ENCODE measurements at places on chromosomes 5 and 9.
A peak's percentile ranks its signal among the peaks of the same experiment; 100 is the strongest.

- no peak for DNase-seq
These were observed 175.1 kb upstream of the CDH10 start for GRCh38 chr5:24819841-24820240.

- DNase-seq, result no peak
These were observed 220.7 kb downstream of the DRD1 start for GRCh38 chr5:175223291-175223690.

GRCh38 chr5:143733665-143734455, 78.1 kb upstream of the HMHB1 start:
- DNase-seq, result no peak

DNA sequence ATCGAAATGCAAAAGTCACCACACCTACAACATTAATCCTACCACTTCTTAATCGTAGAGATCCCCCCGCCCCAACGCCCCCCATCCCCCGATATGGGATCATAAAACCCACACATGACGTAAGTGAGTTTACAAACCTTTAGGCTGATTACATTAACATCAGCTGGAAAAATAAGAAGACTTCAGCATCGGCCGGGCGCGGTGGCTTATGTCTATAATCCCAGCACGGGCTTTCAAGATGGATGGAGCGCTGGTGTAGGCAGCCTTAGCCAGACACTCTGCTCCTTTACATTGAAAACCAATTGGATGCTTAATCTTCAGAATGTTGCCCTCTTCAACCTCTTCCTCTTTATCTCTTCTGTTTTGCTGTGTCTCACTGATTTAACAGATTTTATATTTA, 1376.0 kb downstream of the MAT2B start:
- DNase-seq, result no peak

DNA sequence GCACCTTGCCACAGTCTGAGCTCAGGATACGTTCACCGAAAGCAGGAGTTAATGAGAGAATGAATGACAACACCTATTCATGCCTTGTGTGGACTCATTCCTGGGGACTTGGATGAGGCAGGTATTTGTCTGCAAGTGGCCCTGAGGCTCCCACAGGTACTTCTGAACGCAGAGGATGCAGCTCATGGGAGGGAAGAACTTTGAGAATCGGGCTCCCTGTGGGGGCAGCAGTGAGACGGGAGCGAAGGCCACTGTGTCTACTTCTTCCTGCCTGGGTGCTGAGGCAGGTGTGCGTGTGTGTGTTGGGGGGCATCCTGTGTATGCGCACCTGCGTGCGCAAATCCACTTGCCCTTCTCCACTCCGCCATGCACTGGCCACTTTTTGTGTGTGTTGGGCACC, 42.2 kb downstream of the PTPN3 start:
- DNase-seq, result no peak

GRCh38 chr9:134215699-134216448, 51.5 kb upstream of the RNU6ATAC start:
- no peak for DNase-seq

GRCh38 chr9:96317335-96317980, 15.5 kb upstream of the HSD17B3 start:
- DNase-seq, result peak; percentile 34

- no peak for DNase-seq
These were observed 70.2 kb upstream of the STXBP1 start for GRCh38 chr9:127541865-127542264.

DNA sequence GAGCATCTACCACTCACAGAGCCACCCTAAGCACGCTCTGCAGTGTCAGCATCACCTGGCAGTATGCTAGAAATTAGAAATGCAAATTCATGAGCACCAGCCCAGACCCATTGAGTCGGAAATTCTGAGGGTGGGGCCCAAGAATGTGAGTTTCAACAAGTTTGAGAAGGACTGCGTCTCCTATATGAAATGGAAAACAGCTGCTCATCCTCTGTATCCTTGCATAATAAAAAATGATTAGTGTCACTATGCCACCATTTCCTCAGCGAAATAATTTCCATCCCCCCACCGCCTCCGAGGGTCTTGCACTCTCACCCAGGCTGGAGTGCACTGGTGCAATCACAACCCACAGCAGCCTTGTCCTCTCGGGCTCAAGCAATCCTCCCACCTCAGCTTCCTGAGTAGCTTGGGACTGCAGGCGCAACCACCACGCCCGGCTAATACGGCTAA, 1.3 kb upstream of the IQGAP2 start:
- DNase-seq, result no peak

DNA sequence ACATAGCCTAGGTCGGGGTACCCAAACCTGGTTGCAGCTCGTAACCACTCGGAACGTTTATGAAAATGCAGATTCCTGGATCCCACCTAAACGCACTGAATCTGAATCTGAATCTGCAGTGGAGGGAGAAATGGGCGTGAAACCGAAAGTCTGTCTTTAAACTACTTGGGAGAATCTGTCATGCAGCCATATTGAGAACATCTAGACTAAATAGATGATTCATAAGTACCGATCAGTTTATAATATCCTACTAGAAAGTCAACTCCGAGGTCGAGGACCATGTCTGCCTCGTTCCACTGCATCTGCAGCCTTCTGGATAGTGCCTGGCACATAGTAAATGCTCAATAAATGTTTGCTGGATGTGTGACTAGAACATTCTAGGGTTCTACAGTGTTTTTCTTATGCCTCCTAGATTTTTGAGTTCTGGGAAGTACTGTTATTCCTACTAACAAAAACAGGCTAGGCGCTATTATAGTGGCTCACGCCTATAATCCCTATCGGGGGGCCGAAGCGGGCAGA, 632 bp downstream of the COQ4 start:
- DNase-seq, result no peak

DNA sequence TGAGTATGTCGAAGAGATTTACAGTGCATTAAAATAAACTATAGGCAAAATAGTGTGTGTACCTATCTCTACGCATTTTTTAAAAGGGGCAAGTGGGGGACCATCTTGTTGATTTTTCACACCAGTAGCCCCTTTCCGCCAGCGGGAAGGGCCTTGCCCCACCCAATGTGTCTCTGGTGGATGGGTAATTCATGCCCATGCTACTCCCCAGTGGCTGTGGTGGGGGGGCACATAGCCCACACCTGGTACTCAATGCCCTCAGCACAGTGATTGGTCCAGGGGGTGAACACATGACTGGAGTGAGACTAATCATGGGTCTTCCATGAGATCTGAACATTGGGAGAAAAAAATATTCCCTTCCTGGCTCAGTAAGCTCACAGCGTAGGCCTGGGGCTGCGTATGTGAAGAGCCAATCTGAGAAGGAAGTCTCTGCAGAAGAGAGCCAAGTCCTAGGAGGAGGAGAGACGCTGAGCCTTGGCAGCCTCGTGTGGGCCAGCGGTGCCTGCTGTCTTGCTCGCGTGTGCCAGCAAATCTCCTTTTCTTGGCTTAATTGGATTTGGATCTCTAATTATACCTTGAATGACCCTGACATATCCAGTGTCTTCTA, 103.4 kb downstream of the ADAMTS2 start:
- no peak for DNase-seq

DNA sequence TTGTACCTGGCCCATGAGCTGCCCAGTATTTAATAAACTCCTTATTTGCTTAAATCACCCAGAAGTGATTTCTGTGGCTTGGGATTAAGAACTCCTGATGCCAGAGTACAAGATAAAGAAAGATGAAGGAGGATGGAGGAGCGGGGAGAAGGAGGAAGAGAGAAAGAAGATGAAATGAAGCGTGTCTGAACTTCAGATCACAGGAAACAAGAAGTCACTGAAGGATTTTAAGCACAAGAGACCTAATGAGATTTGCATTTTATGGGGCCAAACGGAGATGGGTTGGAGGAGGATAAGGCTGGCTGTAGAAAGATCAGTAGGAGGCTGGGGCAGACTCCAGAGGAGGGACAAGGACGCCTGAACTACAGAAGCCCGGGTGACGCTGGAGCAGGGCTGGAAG, 3.1 kb downstream of the EIF4E1B start:
- DNase-seq, result no peak

DNA sequence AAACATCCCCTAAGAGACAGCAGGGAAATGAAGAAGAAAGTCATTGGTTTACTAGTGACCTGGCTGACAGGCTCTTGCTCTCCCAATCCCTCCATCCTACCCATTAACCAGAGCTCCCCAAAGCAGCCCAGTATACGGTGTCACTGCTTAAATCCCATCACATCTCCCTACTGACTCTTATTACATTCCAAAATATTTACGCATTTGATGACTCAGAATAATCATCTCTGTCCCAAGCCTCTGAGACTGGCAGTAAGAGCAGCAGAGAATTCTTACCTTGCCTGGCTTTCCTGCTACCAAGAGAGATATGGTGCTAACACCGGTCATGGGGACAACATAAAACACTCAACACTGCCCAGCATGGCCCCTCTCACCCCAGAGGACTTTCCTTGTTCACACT, 20.2 kb upstream of the WHRN start:
- no peak for DNase-seq

DNA sequence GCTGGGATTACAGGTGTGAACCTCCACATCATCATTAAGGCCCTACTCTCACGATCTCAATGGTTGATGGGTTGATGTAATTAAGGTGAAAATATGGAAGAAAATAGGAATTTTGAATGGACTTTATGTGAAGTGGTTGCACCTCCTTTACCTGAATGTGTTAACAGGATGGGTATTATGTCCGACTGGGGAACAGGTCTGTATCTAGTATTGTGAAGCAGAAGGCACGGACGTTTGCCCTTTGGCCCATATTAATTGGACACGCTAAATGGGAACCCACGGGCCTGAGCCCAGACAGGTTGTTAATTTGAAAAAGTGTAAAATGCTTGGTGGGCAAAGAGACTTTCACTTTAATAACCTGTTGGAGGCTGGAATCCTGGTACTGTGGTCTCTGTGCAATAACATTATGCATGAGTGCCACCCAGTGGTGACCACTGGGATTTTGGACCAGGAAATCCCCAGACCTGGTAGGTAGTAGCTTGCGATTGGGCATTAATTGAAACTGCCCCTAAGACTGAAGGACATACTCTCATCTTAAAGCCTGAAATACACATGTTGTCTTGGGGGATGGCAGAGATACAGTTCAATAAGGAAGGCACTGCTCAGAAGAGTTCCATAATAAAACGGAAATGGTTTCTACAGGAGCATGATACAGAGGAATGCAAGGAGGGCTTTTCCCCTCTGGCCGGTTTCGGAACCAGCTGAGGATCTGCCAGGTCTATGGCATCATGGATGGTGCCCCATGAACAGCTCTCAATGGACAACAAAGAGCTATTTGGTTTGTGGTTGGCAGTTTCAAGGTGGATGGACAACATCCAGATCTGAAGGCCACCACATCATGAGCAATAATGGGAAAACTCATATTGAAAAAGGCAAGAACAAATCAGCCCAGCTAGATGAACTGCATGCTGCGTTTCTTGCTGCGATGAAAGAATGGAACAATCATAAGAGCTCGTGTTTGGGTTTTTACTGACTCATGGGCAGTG, 26.2 kb upstream of the BICD2 start:
- DNase-seq, result peak; percentile 56

DNA sequence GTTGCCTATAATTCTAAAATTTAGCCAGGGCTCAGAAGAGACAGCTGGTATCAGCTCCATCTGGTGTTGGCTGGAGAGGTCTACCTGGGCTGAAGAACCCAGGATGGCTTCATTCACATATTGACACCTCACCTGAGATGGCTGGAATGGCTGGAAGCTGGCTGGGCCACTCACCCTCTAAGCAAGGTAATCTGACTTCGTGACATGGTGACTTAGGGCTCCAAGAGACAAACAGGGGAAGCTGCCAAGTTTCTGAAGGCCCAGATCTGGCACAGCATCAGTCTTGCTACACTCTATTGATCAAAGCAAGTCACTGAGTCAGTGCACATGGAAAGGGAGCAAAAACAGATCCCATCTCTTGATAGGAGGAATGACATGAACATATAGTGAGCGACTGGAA, 102.3 kb downstream of the EPB41L4A start:
- DNase-seq, result no peak

GRCh38 chr9:5178126-5178805, 7.2 kb downstream of the INSL6 start:
- no peak for DNase-seq

- no peak for DNase-seq
These were observed 207.8 kb upstream of the MAP3K1 start for GRCh38 chr5:56607551-56607950.

GRCh38 chr9:115717711-115718173, 435.8 kb upstream of the PAPPA start:
- DNase-seq, result no peak

- no peak for DNase-seq
These were observed 159.0 kb downstream of the PJA2 start for GRCh38 chr5:109250533-109251329.

- DNase-seq, result no peak
These were observed 54.4 kb downstream of the CCDC192 start for GRCh38 chr5:127757576-127757975.

DNA sequence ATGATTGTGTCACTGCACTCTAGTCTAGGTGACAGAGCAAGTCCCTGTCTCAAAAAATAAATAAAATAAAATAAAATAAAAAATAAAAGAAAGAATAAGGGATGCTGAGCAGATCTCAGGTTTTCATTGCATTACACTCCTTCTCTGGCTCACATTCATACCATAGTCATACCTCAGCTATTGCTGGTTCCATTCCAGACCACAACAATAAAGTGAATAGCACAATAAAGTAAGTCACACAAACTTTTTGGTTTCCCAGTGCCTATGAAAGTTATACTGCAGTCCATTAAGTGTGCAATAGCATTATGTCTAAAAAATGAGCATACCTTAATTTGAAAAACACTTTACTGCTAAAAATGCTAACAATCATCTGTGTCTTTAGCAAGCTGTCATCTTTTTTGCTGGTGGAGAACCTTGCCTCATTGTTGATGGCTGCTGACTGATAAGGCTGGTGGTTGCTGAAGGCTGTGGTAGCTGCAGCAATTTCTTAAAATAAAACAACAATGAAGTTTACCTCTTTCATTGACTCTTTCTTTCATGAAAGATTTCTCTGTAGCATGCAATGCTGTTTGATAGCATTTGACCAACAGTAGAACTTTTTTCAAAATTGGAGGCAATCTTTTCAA, 415.7 kb downstream of the ZNF608 start:
- DNase-seq, result no peak

DNA sequence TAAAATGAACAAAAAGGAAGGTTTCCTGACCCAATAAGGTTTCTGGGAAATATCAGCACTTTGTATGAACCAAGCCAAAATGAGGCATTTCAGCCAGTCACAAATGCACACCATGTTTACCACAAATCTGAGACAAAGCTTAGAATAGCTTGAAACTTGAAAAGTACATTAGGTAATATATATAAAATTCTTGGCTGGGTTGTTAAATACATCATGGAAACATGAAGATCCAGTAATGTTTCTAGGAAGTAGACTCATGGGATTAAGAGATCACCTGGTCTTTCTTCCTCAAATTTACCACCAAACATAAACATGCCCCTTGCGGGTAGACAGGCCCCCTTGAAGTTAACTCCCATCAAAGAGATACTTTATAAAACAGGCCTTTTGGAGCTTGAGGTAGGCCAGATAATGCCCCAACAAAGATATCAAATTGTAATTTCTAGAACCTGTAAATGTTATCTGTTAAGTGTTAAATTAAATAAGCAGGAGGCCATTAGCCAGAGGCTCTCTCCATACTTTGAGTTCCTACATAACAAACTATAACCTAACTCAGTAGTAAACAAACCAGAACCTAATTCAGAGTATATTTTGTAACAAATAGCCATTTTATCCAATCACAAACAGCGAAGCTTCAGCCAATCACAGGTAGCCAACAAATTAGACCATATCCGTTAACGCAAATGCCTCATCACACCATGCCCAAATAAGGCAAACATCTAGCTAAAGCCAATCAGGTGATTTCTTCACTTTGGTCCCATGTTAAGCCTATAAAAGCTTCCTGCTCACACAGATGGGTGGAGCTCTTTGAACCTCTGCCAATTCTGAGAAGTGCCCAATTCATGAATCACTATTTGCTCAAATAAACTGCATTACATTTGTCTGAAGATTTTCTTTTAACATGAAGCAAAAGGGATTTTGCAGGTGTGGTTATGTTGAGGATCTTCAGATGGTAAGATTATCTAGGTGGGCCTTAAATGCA, 127.9 kb upstream of the TARS1 start:
- DNase-seq, result no peak

Measured in stimulated activated CD8-positive, alpha-beta memory T cell treated with anti-CD3 and anti-CD28 coated beads, Interleukin-2, amount 100 ng/mL, for 1 hour (primary cell).